Stimulated activated CD8-positive, alpha-beta memory T cell treated with anti-CD3 and anti-CD28 coated beads, Interleukin-7, amount 100 ng/mL, for 1 hour (primary cell): ENCODE measurements at places on chromosomes 4 and X.

- no peak for DNase-seq
These were observed 47.4 kb downstream of the C4orf33 start for GRCh38 chr4:129143359-129143758.

DNA sequence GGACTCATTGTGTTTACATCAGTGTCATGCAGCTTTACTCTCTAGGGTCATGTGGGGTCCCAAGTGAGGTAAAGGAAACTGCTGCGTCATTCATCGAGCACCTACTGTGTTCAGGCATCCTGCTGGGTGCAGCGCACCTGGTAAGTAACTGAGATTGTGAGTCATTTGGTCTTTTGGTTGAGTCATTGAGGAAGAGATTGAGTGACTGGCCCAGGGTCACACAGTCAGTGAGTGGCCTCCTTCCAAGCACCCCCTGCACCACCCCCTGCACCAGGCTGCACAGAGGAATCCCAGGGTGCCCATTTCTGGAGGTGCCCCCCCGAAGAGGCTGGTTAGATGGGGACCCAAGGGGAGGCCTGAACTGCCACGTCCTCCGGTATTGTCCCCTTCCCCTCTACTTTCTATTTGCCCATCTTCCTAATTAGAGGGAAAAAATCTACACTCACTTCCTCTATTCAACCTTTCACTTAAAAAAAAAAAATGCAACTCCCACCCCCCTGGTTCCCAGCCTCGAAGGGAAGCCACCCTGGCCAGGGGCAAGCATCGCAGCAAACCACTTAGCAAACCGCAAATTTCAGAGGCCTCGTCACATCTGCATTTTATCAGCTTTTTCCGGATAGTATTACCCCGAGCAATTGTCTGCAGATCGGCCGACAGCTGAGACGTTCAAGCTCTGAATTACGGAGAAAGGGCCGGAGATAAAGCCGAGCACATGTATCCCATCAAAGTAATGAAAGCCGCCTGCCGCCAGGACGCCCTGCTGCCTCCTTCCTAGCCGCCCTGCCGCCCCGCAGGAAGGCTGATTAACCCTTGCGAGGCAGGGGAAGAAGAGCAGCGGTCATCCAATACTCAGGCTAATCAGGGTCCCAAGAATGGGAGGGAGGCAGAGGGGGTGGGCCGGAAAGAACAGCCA is 96.3 kb upstream of the MSX1 start:
- no peak for DNase-seq

DNA sequence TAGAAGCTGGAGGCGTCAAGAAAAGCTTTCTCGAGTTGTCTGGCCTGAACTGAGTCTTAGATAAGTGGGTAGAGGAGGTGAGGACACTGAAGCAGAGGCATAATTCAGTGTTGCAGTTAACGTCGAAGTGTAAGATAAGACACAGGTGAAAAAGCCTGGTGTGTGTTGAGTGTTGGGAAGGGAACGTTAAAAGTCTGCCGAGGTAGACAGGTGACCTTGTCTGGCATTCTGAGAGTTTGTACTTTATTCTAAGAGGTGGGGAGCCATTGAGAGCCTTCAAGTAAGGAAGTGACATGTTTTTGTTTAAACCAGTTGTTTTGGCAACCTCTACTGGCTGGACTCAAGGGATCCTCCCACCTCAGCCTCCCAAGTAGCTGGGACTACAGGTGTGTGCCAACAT is 219.1 kb downstream of the SHROOM3 start:
- DNase-seq = no peak

GRCh38 chrX:16312761-16313623 is 145.7 kb downstream of the MAGEB17 start:
- DNase-seq = no peak

GRCh38 chrX:22073928-22074327 is 41.8 kb downstream of the PHEX start:
- no peak for DNase-seq

DNA sequence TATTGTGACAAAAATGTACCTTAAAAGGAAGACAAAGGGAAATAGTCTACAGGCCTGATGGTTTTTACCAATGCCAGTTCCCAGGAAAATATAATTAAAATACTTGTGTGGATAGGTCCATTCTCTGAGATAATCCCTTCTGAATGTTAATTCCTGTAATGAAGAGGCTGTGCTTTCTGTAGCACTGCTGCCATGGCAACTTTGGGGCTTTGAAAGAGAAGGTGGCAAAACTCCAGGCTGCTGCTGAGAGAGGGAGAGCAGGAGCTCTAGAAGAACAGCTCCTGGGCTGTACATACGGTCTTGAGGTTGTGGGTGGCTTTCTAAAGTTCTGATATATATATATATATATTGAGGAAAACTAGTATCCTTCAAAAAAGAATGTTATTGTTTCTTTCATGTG is 125.4 kb downstream of the PDLIM5 start:
- no peak for DNase-seq

GRCh38 chrX:11968991-11969390 is 169.3 kb upstream of the FRMPD4 start:
- no peak for DNase-seq

DNA sequence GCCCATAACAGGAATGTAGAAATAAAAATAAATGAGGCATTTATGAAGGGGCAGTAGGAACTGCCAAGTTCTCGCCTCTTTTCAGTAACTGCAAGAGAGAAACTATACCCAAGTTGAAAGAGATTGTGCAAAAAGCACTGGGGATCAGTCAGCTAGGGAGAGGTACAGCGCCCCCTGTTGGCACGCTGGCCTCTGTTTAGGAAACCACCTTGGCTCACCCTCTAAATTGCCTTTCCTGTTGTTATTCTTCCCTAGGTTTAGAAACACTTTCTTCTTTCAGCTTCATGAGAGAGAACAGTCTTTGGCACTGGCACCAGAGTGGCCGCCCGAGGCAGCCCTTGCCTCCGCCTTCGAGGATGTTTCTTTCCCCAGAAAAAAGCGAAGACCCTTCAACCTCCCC is 348.5 kb downstream of the MID1IP1 start:
- DNase-seq = peak; percentile 27

GRCh38 chr4:23728393-23728792 is 161.5 kb downstream of the PPARGC1A start:
- DNase-seq = no peak

DNA sequence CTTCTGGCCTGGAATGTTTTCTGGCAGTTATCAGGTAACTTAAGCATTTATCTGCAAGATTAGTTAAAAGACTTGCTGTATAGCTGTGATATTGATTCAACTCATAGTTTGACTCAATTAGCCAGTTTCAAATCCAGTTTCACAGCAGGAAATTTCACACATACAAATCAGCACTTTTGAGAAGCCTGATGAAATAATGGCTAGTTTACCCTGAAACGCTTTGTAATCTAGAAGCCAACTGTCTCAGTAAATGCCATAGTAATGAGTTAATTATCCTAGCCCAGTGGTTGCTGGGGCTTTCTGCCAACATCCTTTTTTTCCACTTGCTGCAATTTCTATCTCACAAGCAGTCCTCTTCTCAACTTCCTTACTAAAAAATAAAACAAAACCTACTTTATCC is 53.1 kb downstream of the ARHGEF38 start:
- no peak for DNase-seq

- DNase-seq = no peak
These were observed 100.8 kb downstream of the SPIN4 start for GRCh38 chrX:63250253-63250868.

DNA sequence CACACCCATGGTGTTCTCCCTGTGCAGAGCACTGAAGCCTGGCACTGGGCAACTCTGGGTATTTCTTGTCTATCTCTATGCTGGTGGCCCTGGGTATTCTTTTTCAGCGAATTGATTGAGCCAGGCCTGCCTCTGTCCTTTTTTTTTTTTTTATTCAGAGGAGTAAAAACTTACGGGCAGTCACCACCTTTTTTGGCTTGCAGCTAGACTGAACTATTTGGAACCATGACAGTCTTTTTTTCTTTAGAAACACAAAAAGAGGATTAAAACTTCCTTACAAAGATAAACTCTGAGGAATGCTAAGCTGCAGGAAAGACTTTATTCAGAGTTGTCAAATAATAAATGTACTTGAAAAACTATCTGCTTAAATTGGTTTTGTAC is 119.2 kb upstream of the STIM2 start:
- no peak for DNase-seq

DNA sequence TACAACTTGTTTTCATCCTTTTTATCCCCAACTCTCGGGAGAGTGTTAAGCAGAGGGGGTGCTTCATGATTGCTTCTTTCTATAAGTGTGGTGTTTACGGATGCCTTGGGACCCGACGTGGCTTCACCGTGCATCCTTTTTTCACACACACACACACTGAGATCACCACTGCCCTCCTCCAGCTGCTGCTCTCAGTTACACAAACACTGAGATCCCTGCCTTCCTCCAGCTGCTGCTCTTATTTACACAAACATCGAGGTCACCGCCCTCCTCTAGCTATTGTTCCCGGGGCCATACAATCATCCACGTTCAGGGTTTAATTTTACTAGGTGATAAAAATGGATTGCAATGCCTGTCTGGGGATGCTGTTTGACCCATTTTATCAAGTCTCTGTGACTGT is 155.4 kb upstream of the FAM9B start:
- DNase-seq = no peak

DNA sequence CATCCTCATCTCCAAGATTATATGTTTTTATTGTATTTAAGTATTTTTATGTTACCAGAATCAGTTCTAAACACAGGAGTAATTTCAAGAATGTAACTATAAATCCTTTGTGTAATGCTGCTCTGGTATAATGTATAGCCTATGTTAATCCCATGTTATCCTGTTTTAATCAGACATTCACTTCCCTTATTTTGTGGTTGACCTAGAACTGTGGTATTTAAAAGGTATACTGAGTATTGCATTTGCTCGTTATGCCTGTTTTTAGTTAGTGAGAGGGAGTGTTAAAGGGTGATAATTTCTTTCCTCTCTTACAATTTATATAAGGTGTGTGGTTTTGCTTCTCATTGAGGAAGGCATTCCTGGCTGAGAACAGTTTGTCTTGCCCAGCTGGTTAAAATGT is 26.2 kb downstream of the MTM1 start:
- no peak for DNase-seq

DNA sequence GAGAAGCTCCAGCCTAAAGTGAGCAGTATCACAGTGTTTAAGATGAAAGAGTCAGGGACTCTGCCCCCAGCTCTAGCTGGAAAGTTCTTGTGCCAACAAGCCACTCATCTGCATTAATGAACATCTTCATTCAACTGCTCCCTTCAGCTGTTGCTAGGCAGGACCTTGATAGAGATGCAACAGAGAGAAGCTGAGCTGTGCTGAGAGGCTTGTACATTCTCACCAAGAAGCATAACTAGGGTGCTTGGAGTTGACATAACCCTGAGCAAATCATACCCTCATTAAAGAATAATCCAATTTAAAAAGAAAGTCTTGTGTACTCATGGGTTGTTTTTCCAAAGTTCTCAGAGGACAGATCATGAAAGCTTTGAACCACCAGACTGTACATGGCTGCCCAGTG is 63.2 kb downstream of the ATXN3L start:
- DNase-seq = no peak

DNA sequence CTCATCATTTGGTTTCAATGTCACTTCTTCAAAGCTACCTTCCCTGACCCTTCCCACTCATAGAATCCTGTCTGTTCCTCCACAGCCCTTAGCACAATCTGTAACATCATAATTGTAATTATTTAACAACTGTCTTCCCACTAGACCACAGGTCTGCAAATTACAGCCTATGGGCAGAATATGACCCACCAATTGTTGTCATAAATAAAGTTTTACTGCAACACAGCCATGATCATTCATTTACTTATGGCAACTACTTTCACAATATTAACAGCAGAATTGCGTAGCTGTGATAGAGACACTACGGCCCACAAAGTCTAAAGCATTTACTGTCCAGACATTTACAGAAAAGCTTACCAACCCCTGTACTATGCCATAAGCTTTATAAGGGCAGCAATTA is 15.9 kb downstream of the USP46 start:
- DNase-seq = no peak

DNA sequence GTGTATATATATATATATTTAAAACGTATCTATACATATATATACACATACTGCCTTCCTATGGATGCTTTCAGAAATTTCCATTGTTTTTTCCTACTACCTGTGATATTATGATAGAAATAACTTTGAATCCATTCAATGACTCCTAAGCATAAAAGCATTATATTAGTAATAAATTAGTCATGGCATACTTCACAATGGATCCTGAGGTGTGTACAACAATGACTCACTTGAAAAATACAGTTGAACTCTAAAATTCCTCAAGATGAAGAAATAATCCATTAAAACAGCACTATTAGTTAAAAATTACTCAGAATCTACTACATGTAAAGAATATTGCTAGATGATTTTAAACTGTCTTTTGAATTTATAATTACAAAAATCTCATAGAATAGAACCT is 201.1 kb downstream of the STPG2 start:
- DNase-seq = no peak

- DNase-seq = no peak
These were observed 24.5 kb downstream of the DAPP1 start for GRCh38 chr4:99841129-99841528.

DNA sequence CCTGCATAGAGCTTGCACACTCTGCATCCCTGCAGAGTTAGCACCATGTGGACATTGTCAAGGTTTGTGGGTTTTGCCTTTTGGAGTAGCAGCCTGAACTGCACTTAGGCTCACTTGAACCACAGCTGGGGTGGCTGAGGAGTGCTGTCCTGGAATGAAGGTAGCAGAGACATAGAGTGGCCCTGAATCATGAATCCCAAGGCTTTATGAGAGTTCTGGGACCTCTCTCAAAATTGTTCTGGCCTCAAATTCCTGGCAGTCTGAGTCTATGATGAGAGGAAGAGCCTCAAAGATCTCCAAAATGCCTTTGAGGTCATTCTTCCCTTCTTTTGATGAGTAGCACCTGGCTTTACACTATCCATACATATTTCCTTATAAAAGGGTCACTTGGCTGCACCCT is 37.1 kb upstream of the ADH1C start:
- DNase-seq = no peak

DNA sequence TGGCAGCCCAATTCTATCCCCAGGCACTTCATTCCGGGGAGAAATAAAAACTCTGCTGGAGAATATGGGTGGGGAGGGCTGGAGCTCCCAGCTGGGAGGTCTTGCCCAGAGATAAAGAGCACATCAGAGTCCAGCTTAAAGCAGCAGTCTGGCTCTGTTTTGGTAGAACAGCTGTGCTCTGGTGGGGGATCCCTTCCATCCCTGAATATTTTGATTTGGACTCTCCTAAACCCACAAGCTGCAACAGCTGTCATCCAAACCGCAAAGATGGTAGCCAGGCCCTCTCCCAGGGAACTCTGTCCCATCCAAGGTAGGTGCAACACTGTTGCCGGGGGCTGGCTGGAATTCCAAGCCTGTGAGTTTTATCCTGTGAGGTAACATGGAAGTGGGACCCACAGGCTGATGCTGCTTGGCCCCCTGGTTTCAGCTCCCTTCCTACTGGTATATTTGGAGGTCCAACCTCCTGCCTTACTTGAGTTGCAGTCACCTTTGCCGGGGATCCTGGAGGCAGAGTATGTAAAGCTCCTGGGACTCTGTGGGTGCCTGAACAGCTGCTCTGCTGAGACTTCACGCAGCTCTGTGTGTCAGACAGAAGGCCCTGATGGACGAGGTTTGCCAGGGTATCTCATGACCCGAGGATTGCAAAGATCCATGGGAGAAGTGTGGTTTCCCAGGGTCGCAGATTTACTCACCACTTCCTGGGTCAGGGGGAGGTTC is 203.5 kb upstream of the ITM2A start:
- DNase-seq = no peak

- DNase-seq = no peak
These were observed 241.1 kb downstream of the GRXCR1 start for GRCh38 chr4:43133566-43133965.

- DNase-seq = no peak
These were observed 6.9 kb downstream of the PRRG3 start for GRCh38 chrX:151702026-151702714.

GRCh38 chr4:93684571-93684970 is 144.0 kb upstream of the ATOH1 start:
- no peak for DNase-seq
